ENCODE measurements at places on chromosomes 11 and 22.

DNA sequence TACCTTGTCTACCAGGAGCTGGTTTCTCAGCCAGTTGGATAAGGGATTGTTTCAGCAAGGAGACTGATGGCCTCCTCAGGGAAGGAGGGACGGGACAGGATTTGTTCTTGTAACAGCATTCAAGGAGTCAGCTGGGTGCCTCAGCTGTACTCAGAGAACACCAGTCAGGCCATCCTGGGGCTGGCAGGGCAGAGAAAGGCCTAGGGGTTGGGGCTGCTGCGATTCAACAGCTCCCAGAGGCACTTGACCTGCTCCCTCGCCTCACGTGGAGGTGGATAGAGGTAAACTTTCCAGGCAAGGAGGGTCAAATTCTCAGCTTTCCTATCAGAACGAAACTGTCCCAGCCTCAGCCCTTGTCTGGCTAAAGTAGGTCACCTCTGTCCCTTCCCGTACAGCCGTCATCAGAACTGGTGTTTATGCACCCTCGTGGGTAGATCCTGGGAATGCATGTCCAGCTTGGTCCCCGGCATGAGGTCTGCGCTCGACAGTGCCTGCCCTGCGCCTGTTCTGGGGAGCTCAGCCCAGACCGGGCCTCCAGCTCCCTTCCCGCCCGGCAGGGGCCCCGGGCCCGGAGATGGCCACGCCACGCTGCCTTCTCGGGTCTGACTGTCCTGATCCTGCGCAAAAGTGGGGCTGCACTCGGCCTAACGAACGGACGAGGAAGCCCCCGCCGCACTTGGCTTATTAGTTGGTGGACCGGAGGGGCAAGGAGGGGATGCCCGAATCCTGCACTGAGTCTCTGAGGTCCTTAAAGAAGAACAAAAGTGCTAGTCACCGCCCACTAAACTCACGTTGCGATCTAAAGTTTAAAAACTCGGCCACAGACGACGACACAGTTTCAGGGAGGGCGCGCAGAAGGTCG, 762 bp upstream of the CCDC134 start:
- peak; percentile 22 for ATAC-seq

DNA sequence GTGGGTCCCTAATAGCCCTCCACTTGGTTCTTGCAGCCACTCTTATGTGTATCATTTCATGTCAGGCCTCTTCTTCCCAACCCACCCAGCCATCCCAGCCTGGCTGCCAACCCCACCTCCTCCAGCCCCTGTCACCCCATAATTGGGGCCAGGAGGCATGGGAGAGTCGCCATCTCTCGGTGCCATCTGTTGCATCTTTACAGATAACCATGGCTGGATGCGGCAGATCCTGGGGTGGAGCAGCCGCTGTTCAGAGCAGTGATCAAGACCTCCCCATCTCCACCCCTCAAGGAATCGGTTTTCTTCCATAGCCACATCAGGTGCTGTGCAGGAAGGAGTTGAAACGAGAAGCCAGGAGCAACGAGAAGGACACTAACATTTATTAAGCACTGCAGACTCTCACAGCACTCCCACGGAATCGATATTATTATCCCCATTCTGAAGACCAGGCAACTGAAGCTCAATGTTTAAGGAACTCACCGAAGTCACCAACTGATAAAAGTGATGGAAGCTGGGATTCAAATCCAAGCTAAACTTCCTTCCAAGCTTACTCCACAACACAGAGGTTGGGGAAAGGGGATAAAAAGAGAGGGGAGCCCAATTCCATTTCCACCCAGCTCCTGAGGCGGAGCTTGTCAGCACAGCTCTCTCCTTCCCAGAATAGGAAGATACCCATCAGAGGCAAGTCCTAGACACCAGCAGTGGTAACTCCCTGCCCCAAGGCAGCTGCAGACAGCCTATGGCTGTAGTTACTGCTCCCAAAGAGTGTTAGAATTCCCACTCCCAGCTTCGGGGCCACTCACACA, 2.7 kb downstream of the SLC43A1 start:
- ATAC-seq = peak; percentile 46

GRCh38 chr11:82890002-82890341, 10.3 kb downstream of the PRCP start:
- no peak for ATAC-seq

DNA sequence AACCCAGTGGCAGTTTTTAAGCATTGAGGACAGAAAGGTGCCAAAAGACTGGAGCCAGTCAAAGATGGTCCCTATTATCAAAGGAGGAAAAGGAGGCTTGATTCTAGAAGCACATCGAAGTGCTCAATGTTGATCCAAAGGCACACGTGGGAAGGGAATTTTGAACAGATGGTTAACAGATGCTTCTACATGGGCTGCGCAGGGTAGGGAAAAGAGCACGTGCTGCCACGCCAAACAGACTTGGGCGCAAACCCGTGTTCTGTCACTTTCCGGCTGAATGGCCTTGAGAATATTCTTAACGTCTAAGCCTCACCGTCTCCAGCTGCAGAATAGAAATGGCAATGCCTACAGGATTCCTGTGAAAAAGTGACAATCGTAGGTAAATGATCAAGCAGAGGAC, 217.9 kb upstream of the MTNR1B start:
- no peak for ATAC-seq

DNA sequence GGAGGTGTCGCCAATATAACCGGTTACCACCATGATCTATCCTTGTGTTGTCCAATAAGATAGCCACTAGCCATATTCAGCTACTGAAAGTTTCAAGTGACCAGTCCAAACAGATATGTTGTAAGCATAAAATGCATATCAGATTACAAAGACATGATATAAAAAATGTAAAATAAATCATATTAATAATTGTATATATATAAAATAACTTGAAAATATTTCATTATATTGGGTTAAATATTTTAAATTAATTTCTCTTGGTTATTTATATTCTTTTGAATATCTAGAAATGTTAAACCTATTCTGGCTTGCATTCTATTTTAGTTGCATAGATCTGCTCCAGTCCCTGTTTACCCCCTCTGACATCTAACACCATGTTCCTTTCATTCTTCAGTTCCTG, 121.7 kb upstream of the SEZ6L start:
- no peak for ATAC-seq

- no peak for ATAC-seq
Measured at GRCh38 chr11:20129665-20130064, 30.6 kb downstream of the DBX1 start.

GRCh38 chr11:114857281-114857680, 179.0 kb downstream of the NXPE2 start:
- no peak for ATAC-seq

DNA sequence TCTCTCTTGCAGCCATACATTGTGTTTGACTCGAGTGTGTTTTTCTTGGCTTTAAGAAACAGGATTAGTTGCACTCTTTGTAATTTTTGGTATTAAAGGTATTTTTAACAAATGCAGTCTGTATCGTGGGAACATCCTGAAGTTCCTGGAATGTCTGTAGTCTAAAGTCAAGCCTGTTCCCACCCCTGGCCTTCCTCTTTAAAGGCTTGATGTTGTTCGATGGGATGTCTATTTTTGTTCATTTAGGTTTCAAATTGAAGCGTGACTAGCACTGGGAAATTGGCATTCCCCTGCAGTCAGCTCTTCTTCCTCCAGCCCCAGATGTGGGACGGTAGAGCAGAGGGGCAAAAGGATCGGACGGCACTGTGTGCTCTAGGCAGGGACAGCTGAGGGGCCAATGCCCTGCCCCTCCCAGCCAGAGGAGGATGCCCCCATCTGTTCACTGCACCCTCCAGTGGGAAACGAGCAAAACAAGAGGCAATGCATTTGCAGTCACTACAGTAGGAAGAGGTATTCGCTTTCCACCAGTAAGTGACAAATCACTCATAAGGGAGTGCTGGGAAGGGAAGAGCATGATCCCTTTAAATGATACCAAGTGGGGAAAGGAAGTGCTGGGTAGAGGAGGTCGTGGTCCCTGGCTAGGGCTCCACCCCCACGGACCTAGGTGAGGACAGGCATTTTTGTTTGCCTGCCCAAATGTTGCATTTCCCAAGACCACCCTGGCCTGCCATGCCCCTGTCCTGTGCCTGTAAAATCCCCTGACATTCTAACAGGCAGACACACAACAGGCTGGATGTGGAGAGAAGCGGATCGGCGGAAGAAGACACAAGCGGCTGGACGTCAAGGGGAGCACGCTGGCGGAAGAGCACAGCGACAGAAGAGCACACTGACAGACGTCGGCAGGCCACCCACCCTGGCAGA, 47.4 kb upstream of the SEPTIN5 start:
- ATAC-seq = no peak

- ATAC-seq = no peak
Measured at GRCh38 chr22:47139790-47140119, 377.3 kb downstream of the TBC1D22A start.

DNA sequence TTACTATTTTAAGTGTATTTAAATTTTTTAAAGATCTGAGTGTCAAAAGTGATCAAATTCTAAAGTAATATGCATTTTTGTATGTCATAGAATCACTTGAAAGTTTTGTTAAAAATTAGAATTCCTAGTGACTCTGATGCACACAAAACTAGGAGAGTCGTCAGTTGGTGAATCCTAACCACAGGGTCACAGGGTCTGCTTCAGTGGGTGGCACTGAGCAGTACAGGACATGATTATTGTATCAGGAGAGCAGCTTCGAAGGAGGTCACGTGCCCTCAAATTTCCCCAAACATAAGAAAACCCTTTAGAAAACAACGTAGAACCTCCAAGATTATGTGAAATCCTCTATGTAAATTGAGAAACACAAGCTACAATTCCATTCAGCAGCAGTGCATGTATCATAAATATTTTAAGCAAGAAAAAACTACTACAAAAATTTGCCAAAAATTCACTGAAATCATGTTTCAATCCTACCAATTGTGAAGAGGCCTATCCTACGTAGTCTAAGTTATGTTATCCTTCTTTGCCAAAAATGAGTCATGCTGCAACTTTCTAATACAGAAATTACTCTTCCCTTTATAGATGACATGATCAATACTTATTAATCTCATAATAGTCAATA, 323.6 kb downstream of the AASDHPPT start:
- ATAC-seq = no peak

- no peak for ATAC-seq
Measured at GRCh38 chr11:34639545-34639944, 18.7 kb downstream of the EHF start.

DNA sequence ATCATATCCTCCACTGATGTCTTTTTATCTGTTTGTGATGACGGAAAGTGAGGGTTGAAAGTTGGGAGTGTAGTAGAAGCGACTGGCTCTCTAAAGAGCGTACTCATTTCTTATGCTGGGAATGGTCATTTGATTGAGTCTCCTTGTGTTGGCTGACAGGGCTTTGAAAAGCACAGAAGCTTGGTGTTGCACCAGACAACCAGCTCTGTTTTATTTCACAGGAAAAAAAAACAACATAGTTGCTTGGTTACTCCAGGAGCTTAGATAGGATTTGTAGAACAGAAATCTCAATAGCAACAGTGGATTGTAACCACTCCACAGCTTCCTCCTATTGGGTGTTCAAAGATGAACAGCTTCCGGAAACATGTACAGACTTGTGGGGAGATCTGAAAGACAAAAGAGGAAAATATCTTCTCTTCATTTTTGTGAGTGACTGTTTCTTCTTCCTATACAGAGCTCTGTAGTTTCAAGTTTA, 2.7 kb downstream of the RBM14 start:
- no peak for ATAC-seq

GRCh38 chr11:14904745-14905103, 12.7 kb upstream of the CYP2R1 start:
- ATAC-seq = peak; percentile 71

Data from motor neuron (in vitro differentiated cells).